ENCODE measurements at places on chromosomes 16 and 17.

DNA sequence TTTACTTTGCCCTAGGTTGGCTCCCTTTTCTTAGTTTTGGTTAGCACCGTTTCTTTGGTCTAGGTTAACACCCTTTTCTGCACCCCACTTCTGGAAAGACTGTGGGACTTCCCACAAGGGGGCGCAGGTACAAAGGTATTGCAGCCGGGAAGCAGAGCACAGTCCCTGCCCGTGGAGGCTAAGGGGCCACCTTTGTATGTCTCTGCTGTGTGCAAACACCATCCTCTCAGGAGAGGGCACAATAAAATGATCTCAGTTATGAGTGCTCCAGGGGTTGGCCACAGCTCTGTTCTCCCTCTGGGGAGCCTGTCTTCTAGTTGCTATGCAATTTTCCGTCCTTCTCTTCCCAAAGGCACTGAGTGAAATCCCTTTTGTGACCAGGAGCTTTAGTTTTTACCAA is 28.4 kb upstream of the TMC5 start:
- DNase-seq, result peak; percentile 75

- no peak for DNase-seq
Observed at GRCh38 chr16:4471869-4472268, 2.6 kb downstream of the NMRAL1 start.

DNA sequence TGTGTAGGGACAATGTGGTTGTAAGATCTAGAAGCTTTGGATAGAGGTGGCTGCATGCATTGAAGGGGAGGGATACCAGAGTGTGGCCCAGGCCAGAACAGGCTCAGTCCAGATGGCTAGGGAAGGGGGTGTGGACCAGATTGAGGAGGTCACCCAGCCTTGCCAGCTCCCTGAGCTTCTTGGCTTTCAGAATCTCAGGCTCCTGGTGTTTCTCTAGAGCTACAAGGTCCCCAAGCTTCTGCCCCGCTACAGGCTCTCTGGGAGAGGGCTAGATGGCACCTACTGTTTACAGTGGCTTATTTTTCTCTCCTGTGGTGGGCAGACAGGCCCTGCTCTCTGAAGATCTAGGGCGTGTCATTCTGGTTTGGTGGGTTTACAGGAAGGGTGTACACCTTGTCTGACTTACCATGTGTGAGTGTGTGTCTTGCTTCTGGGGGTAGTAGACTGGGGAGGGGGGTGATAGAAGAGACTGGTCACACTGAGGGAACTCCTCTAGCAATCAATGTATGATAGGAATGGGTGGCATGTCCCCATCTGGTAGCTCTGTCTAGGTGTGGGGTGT is 1.1 kb downstream of the RARA start:
- peak; percentile 28 for DNase-seq

DNA sequence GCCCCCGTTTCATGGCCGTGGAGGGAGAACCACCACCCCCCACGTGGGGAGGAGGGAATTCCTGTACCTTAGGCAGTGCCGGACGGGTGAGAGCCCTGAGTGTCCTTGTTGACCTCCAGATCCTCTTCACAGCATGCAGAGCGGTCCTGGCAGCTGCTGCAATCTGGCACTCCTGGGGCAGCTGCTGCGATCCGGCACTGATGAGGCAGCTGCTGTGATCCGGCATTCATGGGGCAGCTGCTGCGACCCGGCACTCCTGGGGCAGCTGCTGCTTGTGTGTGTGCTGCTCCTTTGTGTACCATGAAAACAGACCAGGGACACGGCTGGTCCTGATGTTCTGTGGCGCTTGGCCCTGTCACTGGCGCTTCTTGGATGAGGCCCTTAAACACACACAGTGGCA is 12.8 kb downstream of the ZNF778 start:
- DNase-seq, result no peak

DNA sequence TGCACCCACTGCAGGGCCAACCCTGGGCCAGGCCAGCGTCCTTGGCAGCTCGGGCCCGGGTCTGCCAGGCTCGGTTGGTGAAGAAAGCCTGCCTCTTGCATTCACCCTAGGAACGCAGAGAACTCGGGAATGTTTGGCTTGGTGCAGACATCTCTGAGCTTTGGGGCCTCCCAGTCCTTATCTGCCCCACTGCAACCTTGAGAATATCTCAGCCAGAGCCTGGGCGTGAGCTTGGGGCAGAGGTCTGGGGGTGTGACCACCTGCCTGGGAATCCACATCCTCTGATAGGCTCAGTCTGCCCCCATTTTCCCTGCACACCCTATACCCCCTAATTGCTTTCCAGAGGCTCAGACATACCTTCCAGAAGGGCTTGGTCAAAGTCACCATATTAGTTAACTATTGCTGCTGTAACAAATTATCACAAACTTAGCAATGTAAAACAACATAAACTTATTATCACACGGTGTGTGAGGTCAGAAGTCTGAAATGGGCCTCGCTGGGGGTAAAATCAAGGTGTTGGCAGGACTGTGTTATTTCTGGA is 30.7 kb upstream of the ZNF423 start:
- DNase-seq, result no peak

DNA sequence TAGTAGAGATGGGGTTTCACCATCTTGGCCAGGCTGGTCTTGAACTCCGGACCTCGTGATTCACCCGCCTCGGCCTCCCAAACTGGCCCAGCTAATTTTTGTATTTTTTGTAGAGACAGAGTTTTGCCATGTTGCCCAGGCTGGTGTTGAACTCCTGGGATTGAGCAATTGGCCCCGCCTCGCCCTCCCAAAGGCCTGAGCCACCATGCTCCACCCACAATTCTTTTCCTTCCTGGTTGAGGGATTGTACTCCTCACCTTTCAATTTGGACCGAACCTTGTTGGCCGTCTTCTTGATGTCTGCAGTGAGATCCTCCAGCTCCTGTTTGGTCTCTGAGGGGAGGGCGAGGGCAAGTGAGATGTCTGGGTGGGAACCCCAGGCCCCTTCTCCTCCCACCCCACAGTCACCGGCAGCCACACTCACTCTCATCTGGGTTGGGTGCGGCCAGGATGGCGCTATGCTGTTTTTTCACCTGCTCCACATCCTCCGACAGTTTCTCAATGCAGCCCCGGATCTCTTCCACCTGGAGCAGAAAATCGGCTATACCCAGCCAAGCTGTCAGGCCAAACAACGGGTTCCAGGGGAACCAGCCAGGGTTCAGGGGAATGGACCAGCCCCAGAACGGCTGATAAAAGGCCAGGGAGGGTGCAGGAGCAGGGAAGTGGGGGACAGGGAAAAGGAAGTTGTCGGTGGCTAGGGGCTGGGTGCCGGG is 9.6 kb downstream of the STX1B start:
- DNase-seq, result no peak

GRCh38 chr17:11086646-11087340 is 154.2 kb upstream of the SHISA6 start:
- no peak for DNase-seq

GRCh38 chr16:5175266-5175665 is 77.7 kb upstream of the EEF2KMT start:
- DNase-seq, result no peak

- DNase-seq, result no peak
Observed at GRCh38 chr17:66677201-66677981, 157.5 kb upstream of the CACNG5 start.

DNA sequence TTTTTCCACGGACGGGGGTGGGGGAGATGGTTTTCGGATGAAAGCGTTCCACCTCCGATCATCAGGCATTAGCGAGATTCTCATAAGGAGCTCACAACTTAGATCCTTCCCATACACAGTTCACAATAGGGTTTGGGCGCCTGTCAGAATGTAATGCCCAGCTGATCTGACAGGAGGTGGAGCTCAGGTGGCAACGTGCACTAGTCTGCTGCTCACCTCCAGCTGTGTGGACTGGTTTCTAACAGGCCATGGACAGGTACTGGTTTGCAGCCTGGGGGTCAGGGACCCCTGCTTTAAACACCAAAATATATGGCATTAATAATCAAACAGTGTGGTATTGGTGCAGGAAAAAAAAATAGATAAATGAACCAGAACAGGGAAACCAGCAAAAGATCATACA is 157.5 kb upstream of the NLRP1 start:
- DNase-seq, result no peak

- peak; percentile 47 for DNase-seq
Observed at GRCh38 chr17:75152922-75153779, 1.2 kb downstream of the JPT1 start.

GRCh38 chr17:7644775-7645174 is 6.0 kb upstream of the ATP1B2 start:
- DNase-seq, result no peak

DNA sequence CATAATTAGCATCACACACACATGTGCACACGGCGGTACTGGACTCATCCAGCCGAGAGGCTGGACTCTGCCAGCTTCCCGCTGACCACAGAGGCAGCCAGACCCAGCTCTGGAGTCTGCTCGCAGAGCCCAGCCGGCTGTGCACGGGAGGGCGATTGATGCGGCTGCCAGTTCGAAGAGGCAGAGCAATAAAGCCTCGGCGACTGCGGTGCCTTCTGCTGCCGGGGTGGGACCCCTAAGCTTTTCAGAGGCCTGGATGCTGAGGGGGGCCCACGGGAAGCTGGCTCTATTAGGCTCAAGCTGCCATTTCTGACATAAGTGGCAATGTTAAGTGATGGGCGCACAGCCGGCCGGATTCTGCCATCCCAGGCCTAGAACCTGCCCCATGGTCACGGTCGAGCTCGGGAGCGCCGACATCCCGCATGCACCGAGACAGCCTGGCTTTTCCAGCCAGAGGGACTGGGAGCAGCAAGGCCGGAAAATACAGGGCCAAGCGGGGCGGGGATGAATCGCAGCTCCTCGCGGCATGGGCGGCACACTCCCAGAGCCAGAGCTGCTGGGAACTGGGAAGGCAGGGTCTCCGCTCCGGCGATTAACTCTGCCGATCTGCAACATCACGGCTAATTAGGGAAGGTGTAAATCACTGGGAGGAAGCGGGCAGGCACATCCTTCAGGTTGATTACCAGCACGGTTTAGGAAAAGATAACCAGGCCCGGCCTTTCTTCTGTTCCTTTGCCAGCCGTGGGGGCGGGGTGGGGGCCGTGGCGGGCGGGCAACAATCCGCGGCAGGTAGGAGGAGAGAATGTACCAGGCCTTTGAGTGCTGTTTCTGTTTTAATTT is 57.7 kb downstream of the TBC1D16 start:
- no peak for DNase-seq

DNA sequence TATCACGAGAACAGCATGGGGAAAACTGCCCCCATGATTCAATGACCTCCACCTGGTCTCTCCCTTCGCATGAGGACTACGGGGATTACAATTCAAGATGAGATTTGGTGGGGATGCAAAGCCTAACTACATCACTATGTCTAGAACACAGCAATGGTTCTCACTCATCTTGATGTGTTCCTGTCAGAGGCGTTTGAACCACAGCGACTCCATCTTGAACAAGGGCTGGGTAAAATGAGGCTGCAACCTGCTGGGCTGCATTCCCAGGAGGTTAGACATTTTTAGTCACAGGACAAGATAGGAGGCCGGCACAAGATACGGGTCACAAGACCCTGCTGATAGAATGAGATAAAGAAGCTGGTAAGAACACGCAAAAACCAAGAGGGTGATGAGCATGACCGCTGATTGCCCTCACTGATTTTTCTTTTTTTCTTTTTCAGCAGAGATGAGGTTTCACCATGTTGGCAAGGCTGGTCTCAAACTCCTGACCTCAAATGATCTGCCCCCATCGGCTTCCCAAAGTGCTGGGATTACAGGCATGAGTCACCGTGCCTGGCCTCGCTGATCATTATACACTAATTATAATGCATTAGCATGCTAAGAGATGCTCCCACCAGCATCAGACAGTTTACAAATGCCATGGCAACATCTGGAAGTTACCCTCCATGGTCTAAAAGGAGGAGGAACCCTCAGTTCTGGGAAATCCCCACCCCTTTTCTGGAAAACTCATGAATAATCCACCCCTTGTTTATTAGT is 3.0 kb upstream of the PPY start:
- DNase-seq, result no peak

DNA sequence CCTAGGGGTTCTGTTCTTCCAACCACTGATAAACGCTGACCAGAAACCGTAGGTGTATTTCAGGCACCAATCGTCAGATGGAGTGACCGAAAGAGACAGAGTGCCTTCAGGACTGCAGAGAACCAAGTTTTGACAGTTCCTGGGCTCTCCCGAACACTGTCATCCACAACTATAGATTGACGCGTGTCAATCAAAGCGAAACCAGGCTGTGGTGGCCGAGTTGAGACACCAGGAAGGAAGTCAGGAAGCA is 11.9 kb upstream of the AURKB start:
- no peak for DNase-seq

DNA sequence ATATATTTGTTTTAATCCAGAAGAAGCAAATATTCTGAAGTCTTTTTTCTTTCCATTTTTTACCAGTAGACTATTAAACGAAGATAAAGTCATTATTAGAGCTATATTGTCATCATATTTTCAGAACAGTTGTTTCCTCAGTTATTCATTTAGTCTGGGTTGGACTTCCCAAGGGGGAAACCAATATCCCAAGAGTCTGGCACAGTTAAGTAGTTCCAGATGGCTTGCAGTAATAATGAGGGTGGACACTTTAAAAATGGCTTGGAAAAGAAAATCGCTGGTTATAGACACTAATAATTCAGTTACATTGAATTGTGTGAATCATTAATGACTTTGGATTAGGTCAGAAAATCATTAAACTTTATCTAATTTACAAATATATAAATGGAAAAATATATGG is 3.9 kb downstream of the PPM1E start:
- no peak for DNase-seq

DNA sequence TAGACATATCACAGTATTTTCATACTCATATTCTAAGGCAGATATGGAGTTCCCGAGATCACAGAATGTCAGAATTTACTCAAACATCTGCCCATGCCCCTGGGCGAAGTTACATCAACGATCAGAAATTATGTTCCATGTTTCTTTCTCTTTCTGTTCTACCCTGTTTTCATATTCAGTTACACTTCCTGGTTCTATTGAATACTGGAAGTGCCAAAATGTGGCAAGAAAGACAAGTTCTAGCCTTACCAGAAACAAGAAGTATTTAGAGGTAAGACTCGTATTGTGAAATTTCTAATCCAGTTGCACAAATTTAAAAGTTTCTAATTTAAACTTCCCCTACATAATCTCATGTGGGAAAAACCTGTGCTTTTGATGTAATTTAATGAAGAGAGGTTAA is 36.1 kb downstream of the KCNJ2 start:
- no peak for DNase-seq

- no peak for DNase-seq
Observed at GRCh38 chr16:60907645-60908044, 1128.6 kb downstream of the CDH8 start.

- no peak for DNase-seq
Observed at GRCh38 chr17:21190078-21190477, 23.9 kb downstream of the TMEM11 start.

GRCh38 chr16:17461951-17462729 is 8.6 kb downstream of the XYLT1 start:
- no peak for DNase-seq

DNA sequence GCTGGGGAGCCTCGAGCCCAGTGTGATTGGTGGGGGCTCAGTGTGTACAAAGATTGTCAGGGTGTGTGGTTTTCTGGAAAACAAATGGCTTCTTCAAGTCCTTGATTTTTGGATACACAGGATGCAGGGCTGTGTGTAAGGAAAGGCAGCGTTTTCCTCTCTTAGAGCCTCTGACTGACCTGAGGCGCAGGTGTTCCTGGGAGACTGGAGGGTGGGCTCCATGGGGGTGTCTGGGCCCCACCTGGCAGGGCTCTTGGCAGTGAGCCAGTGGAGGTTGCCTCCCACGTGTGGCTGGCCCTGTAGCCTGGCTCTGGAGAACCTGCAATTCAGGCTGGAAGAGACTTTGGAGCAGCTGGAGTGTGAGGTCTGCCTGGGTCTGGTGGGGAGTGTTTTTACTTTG is 5.0 kb downstream of the FOXK2 start:
- no peak for DNase-seq
